ENCODE measurements at places on chromosomes 4 and X.

- DNase-seq: no peak
Measured at GRCh38 chrX:39848243-39848642, 249.5 kb downstream of the BCOR start.

- no peak for DNase-seq
Measured at GRCh38 chr4:91837608-91838029, 466.1 kb upstream of the GRID2 start.

GRCh38 chr4:108148316-108148715 lies 20.4 kb downstream of the LEF1 start:
- no peak for DNase-seq

GRCh38 chr4:145823743-145824142 lies 114.9 kb downstream of the ZNF827 start:
- DNase-seq: no peak

GRCh38 chrX:72487661-72488060 lies 85.0 kb downstream of the HDAC8 start:
- no peak for DNase-seq

- no peak for DNase-seq
Measured at GRCh38 chr4:16199093-16199492, 27.2 kb downstream of the TAPT1 start.

DNA sequence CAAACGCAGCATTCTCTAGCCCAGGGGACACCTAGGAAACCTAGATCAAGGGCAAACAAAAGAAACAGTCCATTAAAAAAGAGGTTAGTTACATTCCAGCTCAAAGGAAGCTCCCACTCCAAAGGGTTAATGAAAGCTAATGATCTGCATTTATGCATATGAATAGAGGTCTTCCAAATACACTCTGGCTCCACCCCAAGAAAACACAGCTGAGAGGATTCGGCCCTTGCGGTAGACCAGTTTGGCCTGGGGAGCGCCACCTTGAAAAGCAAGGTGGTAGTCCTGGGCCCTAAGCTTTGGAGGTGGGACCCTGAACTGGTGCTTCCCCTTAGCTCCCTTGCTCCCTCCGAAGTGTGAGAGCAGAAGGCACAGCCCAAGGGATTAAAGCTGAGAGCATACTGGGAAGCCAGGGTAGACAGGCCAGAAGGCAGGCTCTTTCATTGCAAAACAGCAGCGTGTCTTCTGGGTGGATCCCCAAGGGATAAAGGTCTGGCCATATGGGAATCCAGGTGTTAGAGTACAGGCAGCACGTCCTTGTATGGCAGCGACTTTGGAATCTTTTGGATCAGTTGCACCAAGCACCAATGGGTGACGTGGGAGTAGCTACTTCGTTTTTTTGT lies 3.7 kb downstream of the GABRQ start:
- no peak for DNase-seq

Measured in cortex of kidney (tissue), 1 donor.